ENCODE measurements at places on chromosomes 16 and 17.
A peak's percentile ranks its signal among the peaks of the same experiment; 100 is the strongest.

- DNase-seq, result no peak
Observed at GRCh38 chr17:28057731-28058246, 15.3 kb downstream of the NLK start.

- no peak for DNase-seq
Observed at GRCh38 chr17:58521680-58522079, 7.2 kb upstream of the MTMR4 start.

DNA sequence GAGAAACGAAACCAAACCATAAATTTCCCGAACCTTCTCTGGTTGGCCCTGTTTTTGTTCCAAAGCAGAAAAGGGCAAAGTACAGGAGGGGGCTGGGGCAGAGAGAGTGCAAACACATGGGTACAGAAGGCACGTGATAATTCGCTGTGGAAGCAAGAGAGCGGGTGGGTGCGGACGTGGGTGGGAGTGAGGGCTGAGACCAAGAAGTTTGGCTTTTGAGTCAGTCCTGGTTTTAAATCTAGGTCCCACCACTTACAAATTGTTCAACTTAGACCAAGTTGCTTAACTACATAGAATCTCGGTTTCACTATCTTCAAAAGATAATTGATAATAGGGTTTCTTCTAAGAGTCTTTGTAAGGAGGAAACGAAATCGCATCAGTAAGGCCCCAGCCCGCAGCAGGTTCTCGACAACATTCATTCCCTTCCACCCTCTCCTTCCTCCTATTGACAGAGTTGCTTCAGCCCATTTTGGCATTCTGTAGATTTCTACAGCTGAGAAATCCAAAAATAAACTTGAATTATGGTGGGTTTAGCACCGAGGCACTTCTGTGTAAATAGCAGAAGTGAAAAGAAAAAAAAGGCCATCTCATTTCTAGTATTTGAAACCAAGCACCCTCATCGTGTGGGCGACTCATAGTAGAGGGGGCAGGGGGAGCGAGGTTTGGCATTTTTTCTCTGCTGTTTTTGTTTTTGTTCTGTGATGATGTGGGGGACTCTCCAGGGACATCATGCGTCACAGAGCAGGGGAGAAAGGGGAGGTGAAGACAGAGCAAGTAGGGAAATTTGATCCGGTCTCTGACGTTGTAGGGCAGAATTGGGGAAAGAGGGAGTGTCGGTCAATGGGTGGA, 33.6 kb upstream of the CCR7 start:
- DNase-seq, result no peak

- DNase-seq, result no peak
Observed at GRCh38 chr16:86565644-86566511, 751 bp upstream of the FOXC2 start.

GRCh38 chr16:89678258-89678657, 8.2 kb upstream of the CDK10 start:
- DNase-seq, result peak; percentile 34

DNA sequence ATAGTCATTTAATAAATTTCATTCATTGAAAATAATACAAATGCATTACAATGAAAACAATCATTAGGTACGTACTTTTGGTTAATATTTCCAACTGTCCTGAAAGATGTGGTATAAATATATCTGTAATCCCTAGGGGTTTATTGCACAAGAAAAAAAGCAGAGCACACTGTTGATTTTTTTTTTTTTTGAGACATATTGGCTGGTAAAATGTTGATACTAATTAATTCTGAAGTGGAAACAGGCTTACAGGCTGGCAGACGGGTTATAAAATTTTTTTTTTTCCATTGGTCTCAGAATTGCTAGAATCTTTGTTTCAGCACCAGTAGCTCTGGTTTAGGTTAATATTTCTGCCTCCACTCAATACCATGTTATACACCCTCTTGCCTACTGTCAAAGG, 193.6 kb downstream of the MAP2K6 start:
- no peak for DNase-seq

- no peak for DNase-seq
Observed at GRCh38 chr16:73095885-73096421, 48.0 kb upstream of the ZFHX3 start.

- no peak for DNase-seq
Observed at GRCh38 chr17:57045868-57046704, 39.0 kb upstream of the AKAP1 start.

- no peak for DNase-seq
Observed at GRCh38 chr17:48004983-48005382, 32.6 kb downstream of the COPZ2 start.

GRCh38 chr17:70100983-70101382, 26.0 kb downstream of the KCNJ16 start:
- DNase-seq, result peak; percentile 20

GRCh38 chr17:75850928-75851692, 4.0 kb downstream of the WBP2 start:
- no peak for DNase-seq

DNA sequence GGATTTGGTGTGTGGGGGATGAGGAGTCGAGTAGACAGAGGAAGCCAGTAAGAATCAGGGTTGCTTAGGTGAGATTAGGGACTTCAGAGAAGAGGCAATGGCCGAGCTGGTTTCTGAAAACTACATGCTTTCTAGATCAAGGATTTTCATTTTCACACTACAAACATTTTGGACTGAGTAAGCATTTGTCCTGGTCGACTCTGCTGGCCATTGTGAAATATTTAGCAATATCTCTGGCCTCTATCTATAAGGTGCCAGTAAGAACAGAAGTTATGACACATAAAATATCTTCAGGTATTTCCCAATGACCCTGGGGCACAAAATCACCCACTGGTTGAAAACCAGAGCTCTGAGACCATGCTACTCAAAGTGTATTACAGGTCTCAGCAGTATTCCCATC, 1275.1 kb upstream of the CDH8 start:
- no peak for DNase-seq

GRCh38 chr17:9658593-9659211, 13.4 kb downstream of the USP43 start:
- no peak for DNase-seq

DNA sequence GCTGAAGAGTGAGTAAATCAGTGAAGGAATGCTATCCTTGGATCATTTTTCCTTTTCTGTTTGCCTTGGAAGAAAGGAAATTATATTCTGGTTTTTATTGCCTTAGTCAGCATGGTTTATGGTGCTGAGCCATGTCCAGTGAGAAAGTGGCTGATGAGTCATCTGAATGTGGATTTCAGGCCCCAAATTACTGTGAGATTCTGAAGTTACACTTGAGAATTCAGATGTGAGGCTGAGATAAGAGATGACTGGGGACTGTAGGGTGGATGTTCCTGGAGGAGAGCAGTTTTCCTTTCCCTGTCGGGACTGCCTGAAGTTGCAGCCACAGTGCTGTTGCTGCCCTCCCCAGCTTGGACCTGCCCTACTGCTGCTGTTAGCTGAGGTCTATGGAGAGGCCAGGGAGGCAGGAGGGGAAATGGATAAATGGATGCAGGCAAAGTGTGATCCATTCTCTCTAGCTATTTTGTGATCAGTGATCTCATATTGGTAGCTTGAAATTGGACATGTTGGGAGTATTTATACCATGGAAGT, 4.2 kb upstream of the MAP3K14 start:
- peak; percentile 94 for DNase-seq

GRCh38 chr17:5237541-5238016, 2.9 kb upstream of the SCIMP start:
- DNase-seq, result peak; percentile 76

- DNase-seq, result no peak
Observed at GRCh38 chr17:62094175-62094574, 29.1 kb upstream of the MED13 start.

DNA sequence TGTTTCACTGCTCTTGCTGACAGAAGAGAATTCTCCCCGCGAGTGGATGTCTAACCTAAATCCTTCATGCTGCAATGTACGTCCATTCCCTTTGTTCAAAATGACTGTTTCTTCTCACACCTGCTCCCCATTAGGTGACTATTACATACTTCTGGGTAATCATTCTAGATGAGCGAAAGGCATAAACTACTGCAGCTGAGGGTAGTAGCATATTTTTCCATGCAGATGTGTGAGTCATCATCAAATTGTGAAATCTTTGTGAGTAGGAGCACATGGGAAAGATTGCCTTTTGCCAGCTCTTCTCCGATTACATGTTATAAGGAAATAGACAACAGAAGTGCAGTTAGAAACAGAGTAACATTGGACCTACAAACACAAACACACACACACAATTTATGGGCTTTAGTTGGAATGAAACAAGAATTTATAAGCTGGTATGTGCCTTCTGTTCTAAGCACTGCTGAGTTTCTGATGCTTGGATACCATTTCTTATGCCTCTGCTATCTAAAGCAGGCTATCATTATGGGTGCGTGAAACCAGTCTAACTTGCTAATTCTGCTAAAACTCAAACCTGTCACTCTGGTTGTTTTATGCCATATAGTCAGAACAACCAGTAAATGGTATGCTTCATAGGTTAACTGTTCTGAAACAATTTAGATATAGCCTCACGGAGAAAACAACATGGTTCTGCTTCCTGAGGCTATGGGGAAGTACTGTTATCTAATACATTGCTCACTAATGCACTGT, 346.9 kb upstream of the PSMD7 start:
- DNase-seq, result peak; percentile 30

GRCh38 chr17:2510559-2510958, 1.1 kb downstream of the METTL16 start:
- no peak for DNase-seq

DNA sequence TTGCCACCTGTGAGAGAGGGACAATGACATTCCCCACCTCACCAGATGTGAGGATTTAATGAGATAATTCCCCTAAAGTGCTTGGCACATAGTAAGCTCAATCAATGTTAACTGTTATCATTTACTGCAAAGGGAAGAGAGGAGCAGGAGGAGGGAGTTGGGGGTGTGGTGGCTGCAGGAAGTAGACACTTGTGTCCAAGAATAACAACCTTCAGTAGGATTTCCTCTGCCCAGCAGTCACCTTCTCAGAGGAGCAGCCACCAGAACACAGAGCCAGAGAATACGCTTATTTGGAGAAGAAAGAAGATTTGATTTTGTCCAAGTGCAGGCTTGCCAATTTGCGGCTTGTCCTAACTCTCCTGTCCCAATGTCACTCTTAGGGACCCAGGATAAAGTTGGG, 10.2 kb downstream of the CBX4 start:
- no peak for DNase-seq

GRCh38 chr16:85124636-85125346, 12.5 kb upstream of the CIBAR2 start:
- DNase-seq, result no peak

DNA sequence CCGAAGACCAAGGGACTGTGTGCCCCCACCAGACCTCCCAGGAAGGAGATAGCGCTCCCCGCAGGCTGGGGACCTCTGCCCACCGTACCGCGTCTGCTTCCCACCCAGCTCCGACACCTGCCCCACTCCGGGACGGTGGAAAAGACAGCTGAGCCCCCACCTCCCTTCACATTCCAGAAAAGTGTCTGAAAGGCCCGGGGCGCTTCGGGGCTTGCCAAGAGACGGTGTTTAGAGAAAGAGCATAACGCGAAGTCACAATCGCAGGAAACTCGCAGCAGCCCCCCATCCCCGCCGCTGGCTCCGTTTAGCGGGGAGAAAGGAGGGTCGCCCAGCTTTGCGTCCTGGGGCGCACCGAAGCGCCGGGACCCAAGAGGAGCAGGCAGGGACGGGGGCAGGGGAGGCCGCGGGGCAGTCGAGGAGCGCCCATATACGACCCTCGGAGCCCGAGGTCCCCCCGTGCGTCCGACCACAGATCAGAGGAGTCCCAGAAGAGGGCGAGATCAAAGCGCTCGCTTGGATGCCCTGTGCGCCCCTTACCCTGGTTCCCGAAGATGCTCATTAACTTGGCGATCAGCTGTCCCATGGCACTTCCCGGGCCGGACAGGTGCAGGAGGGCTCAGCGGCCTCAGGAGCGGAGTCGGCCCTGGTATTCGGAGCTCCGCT, 652 bp downstream of the ARL5C start:
- no peak for DNase-seq

GRCh38 chr16:70795296-70795912, 5.6 kb downstream of the VAC14 start:
- peak; percentile 33 for DNase-seq

DNA sequence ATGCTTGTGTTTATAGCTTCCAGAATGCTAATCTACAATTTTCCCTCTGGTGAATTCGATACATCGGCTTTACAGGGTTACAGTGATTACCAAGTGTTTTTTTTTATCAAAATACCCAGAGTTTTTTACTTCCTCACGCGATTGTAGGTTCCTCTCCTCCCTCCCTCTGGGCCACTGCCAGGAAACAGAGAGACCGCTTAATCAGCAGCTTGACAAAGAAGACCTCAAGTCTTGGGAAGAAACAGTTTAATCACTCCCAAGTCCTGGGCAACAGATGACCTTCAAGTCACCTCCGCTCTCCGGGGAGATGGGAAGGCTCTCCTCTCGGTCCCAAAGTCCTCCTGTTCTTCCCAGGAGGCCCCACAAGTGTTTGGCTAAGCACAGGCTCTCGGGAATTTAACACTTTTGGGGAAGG, 23.5 kb downstream of the SMTNL2 start:
- DNase-seq, result no peak

GRCh38 chr17:82152114-82152513, 54.1 kb upstream of the FASN start:
- DNase-seq, result no peak

Measured in ACHN (cell line).